ENCODE measurements at places on chromosomes 1 and 21. TPM values are rescaled to one million over a fixed set of nuclear protein-coding genes. Genes with fewer than 3 reads are reported as not detected.

DNA sequence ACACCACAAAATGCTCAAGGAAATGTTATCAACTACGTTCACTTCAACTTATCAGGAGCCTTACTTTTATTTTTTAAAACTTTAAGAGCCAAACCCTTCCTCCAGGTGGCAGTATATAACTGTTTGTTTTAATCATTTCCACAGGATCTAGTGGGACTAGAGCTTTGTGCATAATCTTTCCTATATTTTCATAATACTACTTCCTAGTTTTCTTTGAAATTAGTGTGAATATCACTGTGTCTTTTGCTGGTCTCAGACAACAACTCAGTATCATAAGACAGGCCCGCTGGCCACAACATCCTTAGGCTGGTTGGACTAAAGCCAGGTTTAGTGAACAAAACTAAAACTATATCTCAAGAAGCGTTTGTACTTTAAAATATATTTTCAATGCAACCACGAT is 145.5 kb downstream of the TIAM1 start:
- no peak for DNase-seq

- no peak for DNase-seq
Measured at GRCh38 chr1:47759251-47759935, 237.8 kb downstream of the TRABD2B start.

GRCh38 chr21:25402134-25402961 is 204.9 kb downstream of the MRPL39 start:
- no peak for DNase-seq

GRCh38 chr1:57420981-57421785 is 2.7 kb downstream of the DAB1 start:
- DNase-seq, result no peak

DNA sequence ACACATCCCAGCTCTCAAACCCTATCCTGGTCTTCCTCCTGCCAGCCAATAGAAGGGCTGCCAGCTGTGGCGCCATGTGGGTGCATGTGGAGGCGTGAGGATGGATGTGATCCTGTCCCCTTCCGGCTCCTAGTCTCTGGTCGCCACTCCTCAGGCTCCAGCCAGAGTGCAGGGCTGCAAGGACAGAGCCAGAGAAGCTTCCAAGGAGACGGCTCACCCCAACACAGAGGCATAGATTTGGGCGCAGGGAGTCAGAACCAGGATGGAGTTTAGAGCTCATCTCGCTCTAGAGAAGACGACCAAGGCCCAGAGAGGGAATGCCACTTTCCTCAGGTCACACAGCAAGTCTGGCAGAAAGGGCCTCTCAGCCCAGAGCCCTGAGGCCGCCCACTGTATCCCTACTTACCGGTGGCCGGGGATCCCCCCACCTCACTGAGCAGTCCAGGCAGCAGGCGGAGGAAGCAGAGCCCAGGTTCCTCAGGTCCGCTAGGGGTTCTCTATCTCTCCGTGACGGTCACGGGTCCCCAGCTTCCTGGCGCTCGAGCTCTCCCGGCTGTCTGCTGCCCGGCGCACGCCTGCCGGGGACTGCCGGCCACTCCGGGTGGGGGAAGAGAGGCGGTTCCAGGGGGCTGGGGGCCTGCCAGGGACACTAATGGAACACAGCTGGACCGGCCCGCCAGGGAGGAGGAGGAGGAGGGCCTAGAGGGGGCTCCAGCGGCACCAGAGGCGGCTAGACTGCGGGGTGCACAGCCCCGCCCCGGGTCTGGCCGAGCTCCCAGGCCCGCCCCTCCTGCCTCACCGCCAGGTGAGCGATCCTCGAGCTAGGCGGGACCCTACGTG is at the start of gene COL16A1:
Gene COL16A1, minus strand, starts transcription at position 587 of the 840 bp plus-strand sequence. CDS start 1,824 bp downstream, outside the sequence.
- DNase-seq, result no peak

DNA sequence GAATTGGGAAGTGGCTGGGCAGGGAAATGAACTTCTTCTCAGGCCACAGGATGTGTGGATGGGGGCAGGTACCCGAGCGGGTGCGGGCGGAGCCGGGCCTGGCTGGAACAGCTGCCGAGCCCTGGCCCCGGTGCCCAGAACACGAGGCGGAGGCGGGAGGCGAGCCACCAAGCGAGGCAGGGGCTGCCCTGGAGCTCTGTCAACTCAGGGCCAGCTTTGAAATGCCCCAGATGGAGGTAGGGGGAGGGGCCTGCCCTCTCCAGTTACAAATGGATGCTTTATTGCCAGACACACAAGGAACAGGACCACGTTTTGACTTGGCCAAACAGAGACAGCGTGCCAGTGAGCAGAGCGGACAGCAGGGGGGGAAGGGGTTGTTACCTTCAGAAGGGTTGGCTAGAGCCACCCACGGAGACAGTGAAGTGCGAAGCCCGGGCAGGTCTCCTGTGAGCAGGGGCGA is 240.4 kb downstream of the SDCCAG8 start:
- DNase-seq, result no peak

The NBPF11 gene
- 13.7 TPM for total RNA-seq

The MAN1C1 gene
- 21.0 TPM for total RNA-seq

The KCNK1 gene
- total RNA-seq, result 7.6 TPM

The SPRR1A gene
- total RNA-seq, result not detected

The S100A7 gene
- total RNA-seq, result not detected
